Fibroblast of lung (primary cell): ENCODE measurements at places on chromosomes 13 and 19. TPM values are rescaled to one million over a fixed set of nuclear protein-coding genes. Genes with fewer than 3 reads are reported as not detected.

Gene CGB1
- not detected in 2 replicates for polyA plus RNA-seq

Gene F10
- polyA plus RNA-seq: 6.7 and 39.9 TPM in 2 replicates

Gene FFAR1
- polyA plus RNA-seq: not detected in 2 replicates

Gene KCNK6
- polyA plus RNA-seq: 4.0 and 48.1 TPM in 2 replicates

Gene C2CD4C
- 0.05 TPM in 1 of 2 replicates, not detected in the other for polyA plus RNA-seq

Gene ERICH6B
- polyA plus RNA-seq: not detected in 2 replicates

Gene RABAC1
- polyA plus RNA-seq: 123 and 163 TPM in 2 replicates

Gene ACTMAP
- polyA plus RNA-seq: 2.2 and 2.5 TPM in 2 replicates

DNA sequence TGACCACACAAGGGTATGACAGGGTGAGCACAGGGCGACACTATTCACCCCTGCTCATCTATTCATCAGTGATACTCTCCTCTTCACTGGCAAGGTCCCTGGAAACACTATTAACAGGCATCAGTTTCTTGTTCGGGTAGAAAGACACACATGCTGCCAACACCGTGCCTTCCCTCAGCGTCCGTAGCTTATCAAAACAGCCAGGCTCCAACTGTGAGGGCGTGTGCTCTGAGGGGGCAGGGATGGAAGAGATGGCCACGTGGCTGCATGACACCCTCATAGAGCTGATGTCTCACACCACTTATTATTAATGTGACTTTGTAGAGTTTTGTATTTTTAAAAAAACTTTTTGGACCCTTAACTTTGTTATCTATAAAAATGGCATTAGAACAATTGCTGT, 160.3 kb downstream of the ITGBL1 start:
- no peak for DNase-seq

DNA sequence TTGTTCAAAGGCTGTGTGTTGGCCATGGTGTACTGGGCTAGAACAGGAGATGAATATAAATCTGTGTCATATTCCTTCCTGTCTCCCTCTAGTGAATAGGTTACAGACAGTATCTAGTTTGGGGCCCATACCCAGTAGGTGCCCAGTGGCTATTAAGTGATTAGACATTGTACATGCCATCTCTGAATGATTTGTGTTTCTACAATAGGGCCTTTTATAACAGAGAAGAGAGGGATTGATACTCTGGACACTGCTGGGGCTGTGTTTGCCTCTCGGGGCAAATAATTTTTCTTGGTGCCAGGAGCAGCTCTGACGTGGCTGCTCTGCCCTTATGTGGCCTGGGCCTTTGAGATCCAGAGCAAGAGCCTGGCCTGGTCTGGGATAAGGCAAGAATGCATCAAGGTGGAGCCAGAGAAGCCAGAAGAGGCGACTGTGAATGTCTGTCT, 403.1 kb downstream of the SPRY2 start:
- no peak for DNase-seq

- DNase-seq: no peak
Observed at GRCh38 chr19:55284405-55285058, 735 bp downstream of the BRSK1 start.

DNA sequence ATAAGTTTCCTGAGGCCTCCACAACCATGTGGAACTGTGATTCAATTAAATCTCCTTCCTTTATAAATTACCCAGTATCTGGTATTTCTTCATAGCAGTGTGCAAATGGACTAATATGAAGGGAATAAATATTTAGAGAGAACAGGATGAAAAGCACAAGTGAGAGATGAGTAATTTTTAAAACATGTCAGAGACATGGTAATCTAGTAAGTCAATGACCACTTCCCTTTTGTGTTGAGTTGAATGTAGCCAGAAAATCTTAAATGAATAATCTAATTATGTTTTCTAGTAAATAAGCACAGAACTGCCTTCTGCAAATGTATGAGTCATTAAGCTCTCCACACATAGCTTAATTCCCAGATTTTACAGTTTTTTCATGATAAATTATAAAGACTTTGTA, 524.1 kb upstream of the SLITRK5 start:
- DNase-seq: peak; percentile 67

DNA sequence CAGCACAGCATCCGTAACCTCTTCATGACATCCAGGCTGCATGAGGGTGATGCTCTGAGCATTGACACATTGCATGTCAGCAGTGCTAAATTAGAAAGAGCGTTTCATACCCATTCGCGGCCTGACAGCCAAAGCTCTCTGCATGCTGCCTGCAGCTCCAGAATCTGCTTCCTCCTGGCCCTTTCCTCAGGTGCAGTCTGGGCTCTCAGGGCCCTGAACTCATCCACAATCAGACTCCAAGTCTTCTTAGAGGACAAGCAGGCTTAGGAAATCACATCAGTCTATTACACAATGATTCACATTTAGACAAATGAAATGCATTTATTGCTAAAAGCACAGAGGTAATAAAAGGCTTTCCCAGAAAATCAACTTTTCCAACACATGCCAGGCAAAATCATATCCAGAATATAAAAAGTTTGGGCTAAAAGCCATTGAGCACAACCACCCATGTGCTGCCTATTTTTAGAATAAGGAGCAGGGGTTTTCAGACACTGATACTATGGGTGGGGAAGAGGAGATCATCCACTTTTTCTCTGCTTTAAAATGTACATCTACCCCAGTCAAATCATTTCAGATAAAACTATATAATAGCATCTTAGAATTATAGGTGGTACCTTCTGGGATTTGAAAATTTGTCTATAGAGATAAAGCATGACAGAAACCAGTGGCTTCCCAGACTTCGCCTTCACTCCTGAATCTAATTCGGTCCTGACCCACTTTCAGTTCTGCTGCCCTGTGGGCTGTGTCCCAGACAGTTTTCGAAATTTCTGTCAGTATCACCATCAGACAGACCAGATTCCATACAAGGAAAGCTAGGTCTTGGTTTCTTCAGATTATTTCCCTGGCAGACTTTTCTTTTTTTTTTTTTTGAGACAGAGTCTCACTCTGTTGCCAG, 109.3 kb downstream of the COL4A2 start:
- no peak for DNase-seq

GRCh38 chr13:29530901-29531300, 64.6 kb downstream of the SLC7A1 start:
- DNase-seq: no peak

GRCh38 chr19:44367024-44367423, 10.5 kb upstream of the ZNF112 start:
- peak; percentile 46 for DNase-seq

DNA sequence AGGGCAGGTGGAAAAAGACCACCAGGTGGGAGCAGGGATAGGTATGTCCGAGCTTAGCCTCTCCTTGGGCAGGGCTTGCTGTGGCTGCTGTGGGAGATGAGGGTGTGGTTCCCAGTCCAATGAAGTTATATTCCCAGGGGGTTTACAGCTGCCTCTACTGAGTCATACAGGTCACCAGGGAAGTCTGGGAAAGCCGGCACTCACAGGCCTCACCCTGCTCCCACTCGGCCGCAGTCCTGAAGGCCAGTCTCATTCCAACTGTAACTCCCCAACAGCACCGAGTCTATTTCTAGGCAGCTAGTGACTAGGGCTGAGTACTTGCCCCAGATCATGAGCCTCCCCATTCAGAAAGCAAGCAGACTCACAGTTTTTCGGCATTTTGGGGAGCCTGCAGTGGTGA, 77.1 kb downstream of the FNDC3A start:
- peak; percentile 43 for DNase-seq

- peak; percentile 31 for DNase-seq
Observed at GRCh38 chr19:41537789-41538188, 38.2 kb upstream of the CEACAM21 start.

DNA sequence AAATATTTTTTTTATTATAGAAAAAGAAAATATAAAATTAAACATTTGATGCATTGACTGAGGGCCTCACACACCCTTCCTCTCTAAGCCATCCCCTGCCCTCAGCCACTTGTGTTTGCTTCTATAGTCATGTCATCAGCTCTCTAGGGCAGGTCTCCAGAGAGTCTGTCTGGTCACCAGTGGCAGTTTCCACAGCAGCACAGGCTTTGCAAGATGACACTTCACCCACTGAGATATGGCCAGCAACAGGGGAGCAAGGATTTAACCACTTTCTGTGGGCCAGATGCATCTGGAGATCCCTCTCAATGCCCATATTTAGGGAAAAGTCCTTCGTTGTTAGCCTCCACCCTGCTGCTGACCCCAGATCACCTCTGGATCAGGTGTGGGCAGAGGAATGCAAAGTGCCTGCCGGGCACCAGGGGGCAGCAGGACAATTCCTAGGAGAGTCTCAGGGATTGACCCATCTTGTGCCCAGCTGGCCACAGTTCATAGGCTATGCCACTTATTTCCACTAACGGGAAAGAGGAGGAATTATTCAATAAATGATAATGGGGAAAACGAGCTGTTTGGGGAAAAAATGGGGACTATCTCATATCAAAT, 4.8 kb downstream of the ABCC4 start:
- no peak for DNase-seq

- DNase-seq: peak; percentile 6
Observed at GRCh38 chr13:39822437-39822836, 167.0 kb downstream of the COG6 start.

DNA sequence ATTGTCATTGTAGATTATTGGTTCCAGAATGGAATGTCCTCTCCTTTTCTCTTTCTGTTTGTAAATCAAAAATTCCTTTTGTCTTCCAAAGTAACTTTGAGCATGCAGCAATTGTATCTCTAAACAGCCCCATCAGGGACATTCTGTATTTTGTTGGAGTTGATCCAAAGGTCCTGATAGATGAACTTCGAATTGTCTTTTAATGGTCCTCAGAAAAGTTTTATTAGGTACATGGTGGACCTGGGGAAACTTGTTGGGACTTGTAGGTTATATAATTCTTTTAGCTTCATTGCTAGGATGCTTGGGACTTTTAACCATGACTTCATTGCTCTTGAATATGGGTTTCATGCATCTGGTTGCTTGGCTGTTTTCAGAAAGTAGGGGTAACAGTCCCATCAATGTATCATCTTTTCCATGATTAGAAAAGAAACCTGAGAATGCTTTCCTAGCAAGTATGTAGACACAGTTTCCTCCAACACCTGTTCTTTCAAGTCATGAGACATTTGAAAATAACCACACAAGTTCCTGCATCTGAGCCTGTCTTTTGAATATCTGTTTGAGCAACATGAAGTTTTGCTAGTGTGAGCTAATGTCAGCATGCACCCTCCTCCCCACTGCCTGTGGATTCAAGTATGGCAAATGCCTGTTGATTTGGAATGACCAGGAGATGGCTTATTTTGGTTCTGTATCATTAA, 413.1 kb downstream of the KCNRG start:
- no peak for DNase-seq

DNA sequence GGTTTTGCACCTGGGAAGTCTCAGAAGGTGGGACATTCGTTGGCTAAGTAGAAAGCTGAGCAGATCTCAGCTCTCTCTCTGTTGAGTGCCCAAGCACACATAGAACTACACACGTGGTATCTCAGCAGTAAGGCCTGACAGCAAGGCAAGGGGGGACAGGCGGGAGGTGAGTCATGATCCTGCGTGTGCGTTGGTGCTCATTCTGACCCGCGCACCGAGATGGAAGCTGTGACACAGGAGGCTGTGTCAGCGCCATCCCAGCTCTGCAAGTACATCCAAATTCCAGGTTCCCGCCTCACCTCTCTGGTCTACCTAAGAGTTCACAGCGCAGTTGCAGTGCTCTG, 135.7 kb downstream of the USP12 start:
- no peak for DNase-seq
